ENCODE measurements at places on chromosomes 7 and 10.

DNA sequence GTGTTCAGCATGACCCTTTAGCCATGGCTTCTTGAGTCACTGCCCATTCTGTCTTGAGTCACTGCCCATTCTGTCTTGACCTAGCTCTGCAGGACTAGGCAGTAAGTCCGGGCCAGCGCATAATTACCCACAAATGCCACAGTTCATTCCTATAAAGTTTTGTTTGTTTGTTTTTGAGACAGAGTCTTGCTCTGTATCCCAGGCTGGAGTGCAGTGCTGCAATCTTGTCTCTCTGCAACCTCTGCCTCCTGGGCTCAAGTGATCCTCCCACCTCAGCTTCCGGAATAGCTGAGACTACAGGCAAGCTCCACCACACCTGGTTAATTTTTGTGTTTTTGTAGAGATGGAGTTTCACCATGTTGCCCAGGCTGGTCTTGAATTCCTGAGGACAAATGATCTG, 32.7 kb upstream of the TARP start:
- no peak for DNase-seq

GRCh38 chr10:103493362-103493915, at the start of gene NEURL1:
NEURL1 (plus strand) TSS chr10:103493705; CDS start chr10:103494388, 683 bp downstream.
- DNase-seq, result peak; percentile 39

DNA sequence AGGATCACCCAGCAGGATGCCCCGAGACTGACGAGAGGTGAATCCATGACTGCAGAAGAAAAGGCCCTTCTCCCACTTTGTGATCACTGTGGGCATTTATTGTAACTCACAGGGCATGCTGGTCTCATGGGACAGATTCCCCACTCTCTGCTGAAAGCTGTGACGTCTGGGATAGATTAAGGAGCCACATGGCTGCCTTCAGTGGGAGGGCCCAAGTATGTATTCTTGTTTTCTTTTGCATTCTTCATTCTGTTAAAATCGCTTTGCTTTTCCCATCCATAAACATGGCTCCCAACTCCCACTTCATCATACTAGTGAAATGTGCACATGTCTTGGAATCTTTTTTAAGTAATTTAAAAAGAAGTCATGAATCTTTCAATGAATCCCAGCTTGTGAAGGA, 67.2 kb downstream of the FAM107B start:
- no peak for DNase-seq

- DNase-seq, result no peak
Measured at GRCh38 chr10:14567421-14567820, 207.3 kb downstream of the FAM107B start.

- no peak for DNase-seq
Measured at GRCh38 chr10:90872648-90873020, 860 bp downstream of the RPP30 start.

DNA sequence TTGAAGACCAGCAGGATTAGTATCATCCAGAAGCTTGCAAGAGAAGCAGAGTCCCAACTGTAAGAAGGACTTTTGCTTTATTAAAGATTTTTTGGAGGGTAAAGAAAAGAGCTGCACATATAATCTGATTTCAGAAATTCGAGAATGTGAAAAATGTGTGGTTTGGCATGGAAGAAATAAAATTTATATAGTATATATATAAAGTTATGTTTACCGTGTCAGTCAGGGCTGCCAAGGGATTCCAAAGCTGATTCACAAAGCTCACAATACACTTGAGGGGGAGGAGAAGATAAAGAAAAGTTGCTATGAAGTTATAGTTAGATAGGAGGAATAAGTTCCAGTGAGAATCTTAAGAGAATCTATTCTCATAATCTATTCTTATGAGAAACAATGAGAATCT, 231.8 kb upstream of the CACNA2D1 start:
- no peak for DNase-seq

DNA sequence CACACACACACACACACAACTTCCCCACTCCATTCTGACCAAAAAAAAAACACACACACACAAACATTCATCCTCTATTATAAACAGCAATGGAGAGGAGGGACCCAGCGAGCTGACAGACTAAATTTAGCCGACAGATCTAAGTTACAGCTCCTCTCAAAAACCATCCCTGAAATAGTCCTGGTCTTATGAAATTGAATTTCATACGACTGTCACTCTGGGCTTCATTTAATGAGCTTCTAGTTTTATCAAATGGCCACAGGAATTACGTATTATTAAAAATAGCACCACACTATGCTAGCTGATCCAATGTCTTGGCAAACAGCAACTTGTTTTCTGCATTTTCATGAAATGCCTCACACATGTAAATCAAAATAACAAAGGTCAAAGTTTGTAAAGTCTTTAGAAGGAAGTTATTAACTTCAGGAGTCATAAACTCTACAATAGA, 131.3 kb upstream of the ASAH2 start:
- DNase-seq, result no peak

DNA sequence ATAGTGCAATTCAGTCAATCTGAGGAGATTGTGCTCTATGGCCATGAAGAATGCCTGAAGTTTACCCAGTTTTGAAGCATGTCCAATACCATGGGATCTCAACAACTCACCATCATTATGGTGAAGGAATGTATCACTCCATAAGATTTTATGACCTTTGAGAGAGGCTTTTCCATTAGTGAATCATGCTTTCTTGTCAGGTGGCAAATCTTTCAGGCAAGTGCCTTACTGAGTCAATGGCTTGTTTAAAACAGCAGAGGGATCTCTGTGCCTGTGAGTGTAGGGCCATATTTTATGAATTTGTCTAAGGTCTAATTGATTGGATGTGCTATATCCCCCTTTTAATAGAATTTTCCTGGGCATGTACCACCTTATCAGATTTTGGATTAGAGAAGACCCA, 131.5 kb downstream of the CCDC7 start:
- no peak for DNase-seq

DNA sequence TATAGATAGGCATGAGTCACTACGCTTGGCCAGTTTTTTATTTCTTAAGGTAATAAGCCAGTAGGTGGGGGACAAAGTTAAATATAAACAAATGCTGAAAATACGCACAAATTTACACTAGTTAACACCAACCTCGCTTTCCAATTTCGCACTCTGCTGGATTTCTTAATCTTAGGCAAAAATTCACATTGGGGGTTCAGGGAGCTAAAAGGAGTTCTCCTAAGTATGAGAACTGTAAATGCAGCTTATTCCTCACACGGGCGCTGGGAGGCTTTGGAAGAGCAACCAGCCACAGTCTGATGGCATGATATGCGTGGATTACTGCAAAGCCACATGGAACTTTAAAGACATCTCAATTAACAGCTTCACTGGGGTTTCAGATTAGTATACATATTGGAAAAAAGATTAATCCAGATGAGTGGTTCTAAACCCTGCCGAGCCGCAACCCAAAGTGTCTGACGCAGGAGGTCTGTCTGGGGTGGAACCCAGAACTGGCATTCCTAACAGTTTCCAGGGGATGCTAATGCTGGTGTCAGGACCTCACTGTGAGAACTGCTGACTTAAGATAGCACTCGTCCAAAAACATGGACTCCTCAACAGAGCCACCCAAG, 16.2 kb downstream of the TNS3 start:
- no peak for DNase-seq

- DNase-seq, result no peak
Measured at GRCh38 chr10:74500026-74500704, 326.2 kb upstream of the KAT6B start.

DNA sequence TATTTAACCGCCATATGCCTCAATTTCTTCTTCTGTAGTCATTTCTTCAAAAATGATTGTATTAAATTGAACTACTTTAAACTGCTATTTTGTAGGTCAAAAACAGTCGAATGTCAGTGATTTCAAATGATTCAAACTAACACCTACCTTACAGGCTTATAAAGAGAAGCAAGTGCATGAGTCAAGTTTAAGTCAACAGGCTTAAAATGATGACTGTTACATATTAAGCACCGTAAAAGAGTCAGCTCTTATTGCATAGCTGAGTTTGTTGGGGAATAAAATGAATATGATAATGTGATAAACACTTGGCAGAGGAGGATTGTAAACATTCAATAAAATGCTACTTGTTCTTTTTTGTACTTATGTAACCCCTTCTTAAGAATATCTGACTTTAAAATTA, 90.1 kb upstream of the ANKRD1 start:
- no peak for DNase-seq

- no peak for DNase-seq
Measured at GRCh38 chr10:50396491-50397311, 145.4 kb upstream of the ASAH2 start.

GRCh38 chr7:79093421-79093820, 360.0 kb downstream of the MAGI2 start:
- DNase-seq, result no peak

- no peak for DNase-seq
Measured at GRCh38 chr10:127081851-127082345, 114.5 kb downstream of the INSYN2A start.

GRCh38 chr10:98524124-98524523, 77.4 kb upstream of the HPS1 start:
- DNase-seq, result no peak

DNA sequence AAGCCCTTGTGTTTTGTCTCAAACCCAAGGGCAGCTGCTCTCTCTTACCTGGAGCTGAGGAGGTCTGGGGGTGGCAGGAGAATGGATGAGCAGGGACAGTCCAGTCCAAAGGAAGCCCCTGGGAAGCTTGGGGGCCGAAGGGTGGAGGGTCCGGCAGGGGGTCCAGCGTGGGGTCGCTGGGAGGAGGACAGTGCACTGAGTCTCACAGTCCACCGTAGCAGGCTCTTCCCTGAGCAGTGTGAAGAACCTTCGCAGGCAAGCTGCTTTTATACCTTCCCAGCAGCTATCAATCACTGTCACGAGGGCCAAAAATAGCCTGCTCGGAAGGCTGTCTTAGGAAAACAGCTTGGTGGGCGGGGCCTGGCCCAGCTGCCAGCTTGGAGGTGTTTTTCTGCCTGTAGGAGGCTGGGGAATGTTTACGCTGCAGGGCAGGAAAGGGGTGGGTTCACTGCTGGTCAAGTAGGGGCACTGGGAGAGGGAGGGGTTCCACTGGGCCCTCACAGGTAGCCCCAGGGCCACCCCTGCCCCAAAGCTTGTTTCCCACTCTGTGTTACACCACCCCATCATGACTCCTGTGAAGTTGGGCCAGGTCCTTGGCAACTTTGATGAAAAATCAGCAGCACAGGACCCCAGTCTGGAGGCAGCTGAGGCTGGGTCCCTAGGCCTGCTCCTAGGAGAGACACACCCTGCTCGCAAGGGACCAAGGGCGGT, at the start of gene DEPP1:
Gene DEPP1 (minus strand): TSS at position 240 of the 711 bp plus-strand sequence. CDS start 779 bp downstream, outside the sequence.
- DNase-seq, result peak; percentile 51

GRCh38 chr7:128835790-128836641, 5.8 kb downstream of the FLNC start:
- no peak for DNase-seq

GRCh38 chr10:127999297-128000129, 92.6 kb downstream of the PTPRE start:
- peak; percentile 37 for DNase-seq

DNA sequence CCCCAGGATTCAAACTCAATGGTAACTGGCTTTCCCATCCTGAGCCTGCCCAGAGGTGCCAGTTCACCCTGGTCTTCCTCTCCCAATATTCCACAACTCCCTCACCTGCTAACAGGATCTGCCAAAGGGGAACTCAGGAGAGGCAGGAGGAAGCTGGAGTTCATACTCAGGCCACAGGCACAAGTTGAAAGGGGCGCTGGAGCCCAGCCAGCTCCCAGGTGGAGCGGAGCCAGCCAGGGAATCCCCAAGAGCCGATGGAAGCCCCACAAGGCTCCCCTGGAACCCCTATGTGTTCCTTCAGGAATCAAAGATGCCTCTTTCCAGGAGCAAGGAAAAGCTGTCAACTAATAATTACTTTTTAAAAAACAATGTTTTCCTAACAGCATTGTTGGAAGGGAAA, 63.5 kb downstream of the SH3PXD2A start:
- DNase-seq, result no peak

DNA sequence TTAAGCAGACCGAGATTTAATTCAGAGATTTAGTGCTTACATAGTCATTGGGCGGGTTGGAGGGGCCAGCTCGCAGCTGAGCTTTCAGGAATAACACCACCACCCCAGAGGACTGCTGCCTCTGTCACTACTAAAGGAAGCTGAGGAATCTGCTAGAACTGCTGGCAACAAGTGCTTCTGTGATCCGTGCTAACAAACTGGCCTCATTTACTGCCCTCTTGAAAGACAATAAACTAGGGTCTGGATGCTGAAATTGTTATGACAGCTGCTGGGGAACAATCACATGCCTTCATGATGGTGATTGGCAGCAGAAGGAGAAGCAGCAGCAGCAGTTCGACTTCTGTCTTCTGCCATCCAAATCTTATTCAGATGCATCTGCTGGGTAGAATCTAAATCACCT, 285.5 kb upstream of the TAC1 start:
- DNase-seq, result no peak

- no peak for DNase-seq
Measured at GRCh38 chr7:140260352-140261104, 83.7 kb upstream of the KDM7A start.
